ENCODE measurements at places on chromosomes 3 and 15. TPM values are rescaled to one million over a fixed set of nuclear protein-coding genes. Genes with fewer than 3 reads are reported as not detected.

The LDHAL6B gene
- not detected for total RNA-seq

The BNIP2 gene
- 43.0 TPM for total RNA-seq

The GOLGA6A gene
- 0.72 TPM for total RNA-seq

The LINS1 gene
- total RNA-seq = 11.2 TPM

The KCNMB3 gene
- 1.9 TPM for total RNA-seq

The SLC35A5 gene
- total RNA-seq = 40.0 TPM

The WDR6 gene
- 298 TPM for total RNA-seq

The TM6SF1 gene
- total RNA-seq = 0.96 TPM

The ALPK3 gene
- 17.7 TPM for total RNA-seq

The DNAH1 gene
- 2.3 TPM for total RNA-seq
